ENCODE measurements at places on chromosomes 11 and 22.

DNA sequence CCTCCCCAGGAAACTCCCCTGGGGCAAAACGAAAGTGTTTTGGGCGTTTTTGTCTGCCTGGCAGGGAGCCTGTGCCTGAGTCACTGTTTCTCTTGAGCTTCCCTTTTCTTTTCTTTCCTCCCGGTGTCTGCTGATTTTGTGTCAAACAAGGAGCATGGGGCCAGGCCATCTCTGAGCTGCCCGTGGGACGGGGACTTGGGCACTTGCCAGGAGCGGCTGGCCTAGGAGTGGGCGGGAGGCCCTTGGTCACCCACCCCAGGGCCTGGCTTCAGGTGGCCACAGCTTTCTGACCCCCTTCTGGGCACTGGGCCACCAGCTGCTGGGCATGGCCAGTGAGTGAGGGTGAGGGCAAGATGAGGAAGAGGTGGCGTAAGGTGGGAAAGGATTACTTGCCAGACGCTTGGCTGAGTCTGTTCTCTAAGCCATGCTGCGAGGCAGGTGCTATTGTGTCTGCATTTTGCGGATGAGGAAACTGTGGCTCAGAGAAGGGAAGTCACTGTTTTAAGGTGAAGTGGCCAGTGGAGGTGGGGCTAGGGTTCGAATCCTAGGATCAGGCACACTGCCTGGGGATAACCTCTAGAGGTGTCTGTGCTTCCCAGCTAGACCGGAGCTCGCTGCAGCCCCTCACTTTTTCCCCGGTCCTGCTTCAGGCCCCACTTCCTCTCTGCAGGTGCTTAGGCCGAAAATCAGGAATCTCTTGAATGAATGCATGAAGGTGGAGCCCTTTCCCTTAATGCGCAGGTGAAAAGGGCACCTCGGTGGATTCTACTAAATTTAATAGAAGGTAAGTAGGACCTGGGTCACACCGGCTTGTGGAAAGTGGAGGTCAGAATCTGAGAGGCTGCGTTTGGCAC is 7.8 kb upstream of the NFAM1 start:
- DNase-seq: no peak

- DNase-seq: no peak
Measured at GRCh38 chr22:44914026-44914721, 95.6 kb downstream of the PHF21B start.

GRCh38 chr11:18452927-18453326 is 2.7 kb upstream of the LDHAL6A start:
- peak; percentile 27 for DNase-seq

GRCh38 chr11:14308114-14308896 is 50.7 kb downstream of the RRAS2 start:
- peak; percentile 45 for DNase-seq

GRCh38 chr11:134207538-134208239 is 16.1 kb downstream of the NCAPD3 start:
- no peak for DNase-seq

GRCh38 chr22:43205748-43206508 is 19.0 kb upstream of the TTLL12 start:
- DNase-seq: no peak

- no peak for DNase-seq
Measured at GRCh38 chr22:35677460-35678187, 29.4 kb downstream of the APOL6 start.

DNA sequence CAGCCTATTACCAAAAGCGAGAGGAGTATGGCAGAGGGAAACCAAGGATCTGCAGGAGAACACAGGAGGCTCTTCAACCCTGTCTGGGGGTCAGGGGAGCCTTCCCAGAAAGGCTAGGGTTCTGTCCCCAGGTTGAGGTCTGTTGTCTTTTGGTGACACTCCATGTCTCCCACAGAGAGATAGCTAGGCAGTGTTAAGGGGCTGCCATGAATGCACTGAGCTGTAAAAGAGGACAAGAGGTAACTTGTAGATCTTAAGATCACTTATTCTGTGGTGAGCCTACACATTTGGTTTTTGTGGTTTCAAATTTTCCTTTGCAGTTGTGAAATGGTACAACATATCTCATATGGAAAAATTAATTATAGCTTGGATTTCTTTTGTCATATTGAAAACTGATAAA is 6.0 kb upstream of the ACER3 start:
- no peak for DNase-seq

- DNase-seq: peak; percentile 19
Measured at GRCh38 chr11:73493956-73494598, 103.8 kb downstream of the FAM168A start.

DNA sequence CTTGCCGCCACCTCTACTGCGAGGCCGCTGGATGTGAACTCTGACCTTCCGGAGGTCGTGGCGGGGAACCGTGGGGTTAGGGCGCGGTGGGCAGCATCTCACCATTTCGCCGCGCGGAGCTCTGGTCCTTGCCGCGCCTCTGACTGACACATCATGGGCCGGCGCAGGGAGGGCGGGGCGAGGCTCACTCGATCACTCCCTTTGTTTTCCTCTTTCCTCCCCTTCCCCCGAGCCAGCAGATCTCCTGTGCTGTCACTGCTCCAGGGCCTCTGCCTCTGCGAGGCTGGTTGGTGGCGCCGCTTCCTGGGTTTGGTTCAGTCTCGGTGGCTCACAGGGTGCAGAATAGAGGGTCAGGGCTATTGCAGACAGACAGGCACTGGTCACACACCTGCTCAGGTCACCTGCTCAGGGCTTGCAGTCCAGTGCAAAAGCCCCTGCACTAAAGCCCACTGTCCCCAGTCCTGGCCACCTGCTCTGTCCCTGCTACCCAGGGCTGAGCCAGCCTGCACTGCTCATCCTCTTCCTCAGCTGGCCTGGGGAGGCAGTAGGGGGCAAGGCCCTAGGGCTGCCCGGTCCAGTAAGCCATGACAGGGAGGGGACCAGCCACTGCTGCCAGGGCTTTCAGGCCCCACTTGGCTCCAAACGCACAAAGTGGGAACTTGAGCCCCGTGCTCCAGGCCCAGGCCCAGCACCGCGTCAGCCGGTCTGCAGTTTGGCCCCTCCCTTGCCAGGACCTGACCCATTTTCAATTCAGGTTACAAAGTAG is 36.2 kb downstream of the PISD start:
- no peak for DNase-seq

Measured in HTR-8/SVneo (cell line).